ENCODE measurements at places on chromosomes 1 and 21.

DNA sequence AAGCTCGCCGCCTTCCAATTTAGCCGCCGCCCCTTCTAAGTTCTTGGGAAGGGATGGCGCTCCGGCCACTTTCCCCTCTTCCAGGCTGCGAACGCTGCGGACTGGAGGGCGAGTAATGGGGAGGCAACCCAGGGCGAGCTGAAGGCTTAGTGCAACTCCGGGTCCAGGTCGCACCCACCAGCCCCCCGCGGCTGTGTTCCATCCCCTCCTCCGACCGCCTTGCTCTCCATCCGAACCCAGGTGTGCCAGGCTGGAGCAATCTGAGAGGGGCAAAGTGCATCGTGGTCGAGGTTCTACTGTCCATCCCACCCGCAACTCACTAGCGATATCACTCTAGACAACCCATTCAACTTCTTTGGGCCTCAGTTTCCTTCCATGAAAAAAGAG, 13.4 kb downstream of the PAX7 start:
- no peak for DNase-seq

DNA sequence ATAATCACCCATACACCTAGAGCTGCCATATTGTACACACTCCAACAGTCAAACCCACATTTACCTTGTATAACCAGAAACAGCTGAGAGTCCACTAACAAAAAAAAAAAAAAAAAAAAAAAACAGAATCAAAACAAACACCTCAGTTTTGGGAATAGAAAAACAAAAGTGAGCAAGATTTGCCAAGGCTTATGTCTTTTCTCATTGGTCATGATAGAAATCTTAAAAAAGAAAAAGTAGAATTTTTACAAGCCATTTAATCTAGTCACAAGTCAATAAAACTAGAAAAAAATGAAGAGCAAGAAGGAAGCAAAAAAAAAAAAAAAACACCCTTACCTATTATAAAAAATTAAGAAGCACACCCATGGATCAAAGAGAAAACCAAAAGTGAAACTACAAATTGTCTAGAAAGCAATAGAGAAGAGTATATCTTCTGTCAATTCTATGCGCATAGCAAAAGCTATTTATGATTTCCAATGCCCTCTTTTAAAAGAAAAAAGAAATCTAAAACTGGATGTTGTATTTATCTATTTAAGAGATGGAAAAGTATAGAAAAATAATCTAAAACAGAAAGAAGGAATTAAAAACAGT, 113.2 kb upstream of the GALNT2 start:
- no peak for DNase-seq

DNA sequence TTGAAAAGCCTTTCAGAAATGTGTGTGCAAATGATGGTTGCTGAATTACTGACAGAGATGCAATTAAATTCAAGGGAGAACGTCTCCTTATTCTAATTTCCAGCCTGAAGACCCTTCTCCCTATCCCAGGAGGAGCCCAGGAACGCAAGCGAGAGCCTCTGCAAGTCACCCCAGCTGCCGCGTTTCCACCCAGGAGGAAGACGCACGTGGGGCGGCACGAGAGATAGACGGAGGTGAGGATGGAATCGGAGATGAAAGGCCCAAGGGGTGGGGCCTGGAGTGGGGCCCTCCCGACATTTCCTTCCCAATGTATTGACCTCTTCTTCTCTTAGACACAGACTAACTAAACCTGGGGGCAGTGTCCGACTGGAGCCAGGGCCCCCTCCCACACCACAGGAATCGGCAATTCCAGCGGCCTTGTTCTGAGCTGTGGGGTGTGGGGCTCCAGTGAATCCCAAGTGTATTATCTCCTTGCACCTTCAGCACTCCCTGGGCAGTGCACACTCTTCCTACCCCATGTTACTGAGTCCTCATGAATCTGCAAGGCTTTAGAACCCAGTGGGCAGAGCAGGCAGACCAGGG, 322.5 kb downstream of the AJAP1 start:
- no peak for DNase-seq

DNA sequence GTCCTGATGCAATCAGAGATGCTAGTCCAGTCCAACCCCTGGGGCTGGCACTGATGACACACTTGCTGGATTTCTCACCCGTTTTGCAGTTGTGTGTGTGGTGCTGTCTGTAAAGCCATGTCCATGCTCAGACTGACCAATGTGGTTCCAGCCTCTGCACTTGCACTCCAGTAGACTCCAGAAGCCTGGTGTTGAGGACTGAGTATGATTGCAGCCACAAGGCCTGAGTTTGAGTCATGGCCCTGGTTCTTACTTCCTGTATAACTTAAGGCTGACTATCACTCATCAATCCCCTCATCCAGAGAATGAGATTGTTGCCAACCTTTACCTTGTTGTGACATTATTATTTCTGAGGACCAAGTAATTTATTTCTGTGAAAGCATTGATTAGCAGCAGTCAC, 34.8 kb upstream of the IKBKE start:
- no peak for DNase-seq

- DNase-seq = peak; percentile 94
Observed at GRCh38 chr21:32392880-32393676, at the start of gene URB1. URB1 (minus strand) TSS chr21:32393012; CDS start chr21:32392910, 102 bp downstream.

DNA sequence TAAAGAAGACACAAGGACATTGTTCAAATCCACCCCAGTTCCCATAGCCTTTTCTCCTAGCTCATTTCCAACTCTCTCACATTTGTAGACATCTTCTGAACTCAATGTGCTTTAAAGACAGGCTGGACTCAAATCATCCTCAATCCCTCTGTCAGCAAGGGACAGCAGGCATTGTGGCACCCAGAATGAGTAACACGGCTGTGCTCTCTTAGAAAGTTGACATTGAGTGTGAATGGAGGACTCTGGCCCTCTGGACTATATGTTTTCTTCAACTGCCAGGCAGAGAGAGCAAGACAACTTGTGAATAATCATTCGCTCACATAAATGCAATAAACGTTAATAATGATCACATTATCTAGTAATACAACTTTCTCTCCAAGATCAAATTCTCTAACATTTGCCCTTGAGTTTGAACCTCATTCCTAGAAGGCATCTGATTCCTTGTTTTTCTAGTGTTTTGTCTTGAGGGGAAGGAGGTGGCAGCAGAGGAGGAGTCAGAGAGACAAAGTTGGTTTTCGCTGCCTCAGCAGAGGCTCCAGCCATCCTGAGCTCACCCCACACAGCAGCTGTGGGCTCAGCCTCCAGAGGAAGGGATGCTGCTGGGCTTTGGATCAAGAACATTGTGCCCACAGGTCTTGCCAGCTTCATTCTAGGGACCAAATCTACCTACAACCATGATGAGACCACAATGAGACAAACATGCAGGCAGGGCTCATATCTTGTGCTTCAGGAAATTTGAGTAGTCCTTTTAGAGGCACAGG, 85.1 kb downstream of the BCAR3 start:
- no peak for DNase-seq

DNA sequence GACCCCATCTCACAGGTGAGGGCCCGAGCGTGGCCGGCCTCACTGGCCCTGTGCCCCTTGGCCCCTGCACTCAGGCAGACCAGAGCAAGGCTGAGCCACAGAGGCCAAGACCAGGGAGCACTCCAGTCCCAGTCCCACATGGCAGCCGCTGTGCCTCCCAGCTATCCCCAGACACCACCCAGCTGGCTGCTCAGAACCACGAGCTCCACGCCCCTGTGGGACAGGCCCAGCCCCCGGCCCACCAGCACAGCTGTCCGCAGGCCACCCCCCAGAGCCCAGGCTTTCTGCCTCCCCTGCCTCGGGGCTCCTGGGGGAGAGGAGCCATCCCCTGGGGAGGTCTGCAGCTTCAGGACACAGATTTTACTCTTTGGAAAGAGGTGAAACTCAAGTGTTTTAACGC, 9.1 kb upstream of the C1QTNF12 start:
- DNase-seq = no peak

DNA sequence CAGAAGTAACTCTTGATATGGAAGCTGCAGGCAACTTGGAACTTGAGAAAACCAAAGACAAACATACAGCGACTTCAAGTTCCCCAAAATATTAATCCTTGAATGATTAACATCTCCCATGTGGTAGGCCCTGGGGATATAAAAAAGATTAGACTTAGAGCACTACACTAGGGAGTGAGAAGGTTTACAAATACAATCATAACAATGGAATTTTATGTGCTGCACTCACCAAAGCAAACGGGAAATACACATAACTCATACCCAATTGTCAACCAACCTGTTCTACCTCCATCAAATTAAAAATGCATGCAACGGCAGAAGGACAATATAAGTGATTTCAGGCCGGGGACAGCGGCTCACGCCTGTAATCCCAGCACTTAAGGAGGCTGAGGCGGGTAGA, 3.7 kb downstream of the SMYD3 start:
- DNase-seq = no peak

- no peak for DNase-seq
Observed at GRCh38 chr1:42691157-42691498, 8.9 kb downstream of the YBX1 start.

GRCh38 chr1:109249654-109250401, 489 bp downstream of the CELSR2 start:
- DNase-seq = no peak
